Activated T-helper 1 cell treated with anti-CD3 and anti-CD28 coated beads, Interleukin-12 subunit alpha, Interleukin-12 subunit beta, Interleukin-2, Interleukin-4 antibody, amounts not matched to agents 30 ng/mL and 10 ng/mL and 1 ng/mL, durations not matched to agents 14 hours and 24 hours and 36 hours (primary cell): ENCODE measurements at places on chromosomes 12 and 14.

GRCh38 chr12:2395354-2395977, 342.7 kb downstream of the CACNA1C start:
- no peak for DNase-seq

DNA sequence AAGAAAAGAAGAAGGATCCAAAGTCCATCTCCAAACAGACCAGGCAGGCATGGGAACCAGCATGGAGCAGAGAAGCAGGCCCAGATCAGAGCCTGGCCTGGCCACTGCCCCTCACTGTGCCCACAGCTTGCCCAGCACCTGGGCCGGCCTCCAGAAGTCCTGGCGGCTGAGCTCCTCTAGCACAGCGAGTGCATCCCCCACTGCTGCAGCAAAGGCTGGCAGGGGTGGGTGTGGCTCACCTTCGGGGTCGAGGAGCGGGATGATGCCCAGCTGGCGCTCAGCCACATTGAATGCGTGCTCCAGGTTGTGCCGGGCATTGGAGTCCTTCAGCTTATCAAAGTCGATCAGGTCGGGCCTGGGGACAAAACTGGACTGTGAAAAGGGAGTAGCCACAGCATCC, 78.7 kb downstream of the SPTB start:
- DNase-seq = no peak

DNA sequence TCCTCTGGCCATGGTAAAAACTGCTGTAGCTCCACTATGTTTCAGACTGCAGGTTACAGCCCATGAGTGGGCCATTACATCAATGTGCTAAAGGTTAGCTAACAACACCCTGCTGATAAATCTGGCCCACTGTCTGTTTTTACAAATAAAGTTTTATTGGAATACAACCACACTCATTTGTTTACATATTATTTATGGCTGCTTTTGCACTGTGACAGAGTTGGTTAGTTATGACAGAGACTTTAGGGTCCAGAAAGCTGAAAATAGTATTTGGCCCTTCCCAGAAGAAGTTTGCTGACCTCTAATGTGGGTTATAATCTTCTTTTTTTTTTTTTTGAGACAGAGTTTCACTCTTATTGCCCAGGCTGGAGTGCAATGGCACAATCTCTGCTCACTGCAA, 134.2 kb upstream of the PWP1 start:
- no peak for DNase-seq

DNA sequence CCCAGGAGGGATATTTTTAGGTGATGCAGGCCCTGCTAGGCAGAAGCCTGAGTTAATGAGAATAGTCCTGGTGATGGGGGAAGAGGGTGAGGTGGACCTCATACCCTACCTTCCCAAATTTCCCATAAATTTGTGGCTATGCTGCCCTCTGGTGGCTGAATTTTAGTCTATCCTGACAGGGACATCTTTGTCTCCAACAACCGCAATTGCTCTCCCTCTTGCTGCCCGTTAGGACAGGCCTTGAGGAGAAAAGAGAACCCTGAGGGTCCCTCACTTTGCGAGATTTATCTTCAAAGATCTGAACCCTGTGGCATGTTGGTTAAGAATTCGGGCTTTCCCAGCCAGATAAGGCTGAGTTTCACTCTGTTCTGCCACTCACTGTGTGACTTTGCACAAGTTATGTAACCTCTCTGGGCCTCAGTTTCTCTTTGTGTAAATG, 9.8 kb upstream of the ZNF385A start:
- no peak for DNase-seq
